ENCODE measurements at places on chromosomes 11 and 22.

DNA sequence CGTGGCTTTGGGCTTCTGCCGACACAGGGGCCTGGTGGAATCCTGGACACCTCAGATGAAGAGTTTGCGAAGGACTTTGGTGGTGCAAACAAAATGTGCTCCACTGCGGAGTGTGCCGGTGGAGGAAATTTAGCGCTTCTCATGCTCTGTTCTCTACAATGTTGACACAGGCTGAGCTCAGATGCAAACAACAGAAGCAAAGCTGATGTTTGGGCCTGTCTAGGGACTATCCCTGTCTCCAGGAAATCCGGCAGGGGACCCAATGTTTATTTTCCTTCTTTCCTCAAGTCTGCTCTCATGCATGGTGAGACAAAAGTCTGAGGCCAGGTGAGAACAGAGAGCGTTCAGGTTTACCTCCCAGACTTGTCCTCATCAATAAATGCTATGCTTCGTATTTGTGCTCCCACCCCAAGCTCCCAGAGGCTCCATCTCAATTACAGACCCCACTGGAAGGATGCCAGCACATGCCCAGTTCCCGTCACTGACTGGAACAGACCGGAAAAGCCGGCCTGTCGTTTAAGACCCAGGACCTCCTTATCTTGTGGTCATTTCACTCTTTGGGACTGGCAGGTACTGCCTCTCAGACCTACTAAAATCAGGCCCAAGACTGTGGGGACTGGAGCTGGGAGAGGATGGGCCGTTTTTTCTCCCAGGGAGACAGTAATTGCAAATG lies 105.7 kb upstream of the B3GAT1 start:
- DNase-seq = no peak

DNA sequence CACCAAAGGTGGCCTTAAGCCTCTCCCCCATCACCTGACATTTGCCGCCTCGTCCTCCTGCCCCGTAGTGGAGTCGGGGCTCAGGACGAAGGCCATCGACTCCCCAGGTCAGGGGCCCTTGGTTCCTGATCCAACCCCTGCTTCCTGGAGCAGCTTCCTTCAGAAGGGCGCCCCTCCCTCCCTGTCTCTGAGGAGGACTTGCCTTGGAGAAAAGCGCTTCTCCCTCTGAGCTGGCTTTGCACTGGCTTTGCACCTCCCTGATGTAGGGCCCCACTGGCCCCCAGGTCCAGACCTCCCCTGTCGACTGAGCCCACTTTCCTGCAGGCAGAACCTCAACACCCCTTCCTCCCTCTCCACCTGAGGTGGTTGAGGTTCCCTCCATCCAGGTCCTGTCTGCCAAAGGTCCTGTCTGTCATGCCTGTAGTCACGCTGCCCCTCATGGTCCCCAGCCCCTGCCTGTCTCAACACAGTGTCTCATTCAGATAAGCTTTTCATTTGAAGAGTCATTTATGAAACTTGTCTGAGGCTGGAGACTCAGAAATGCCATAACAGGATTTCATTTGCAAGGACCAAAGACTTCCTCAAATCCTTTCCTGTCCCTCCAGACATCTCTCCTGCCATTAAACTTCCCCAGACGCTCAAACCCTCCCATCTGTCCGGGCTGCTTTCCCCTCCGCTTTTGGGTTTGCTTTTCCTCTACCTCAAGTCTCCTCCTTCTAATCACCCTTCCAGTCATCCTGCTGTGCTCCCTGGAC lies 78.4 kb downstream of the MYO7A start:
- no peak for DNase-seq

- DNase-seq = no peak
These were observed 810.0 kb downstream of the TBC1D22A start for GRCh38 chr22:47572443-47572842.

DNA sequence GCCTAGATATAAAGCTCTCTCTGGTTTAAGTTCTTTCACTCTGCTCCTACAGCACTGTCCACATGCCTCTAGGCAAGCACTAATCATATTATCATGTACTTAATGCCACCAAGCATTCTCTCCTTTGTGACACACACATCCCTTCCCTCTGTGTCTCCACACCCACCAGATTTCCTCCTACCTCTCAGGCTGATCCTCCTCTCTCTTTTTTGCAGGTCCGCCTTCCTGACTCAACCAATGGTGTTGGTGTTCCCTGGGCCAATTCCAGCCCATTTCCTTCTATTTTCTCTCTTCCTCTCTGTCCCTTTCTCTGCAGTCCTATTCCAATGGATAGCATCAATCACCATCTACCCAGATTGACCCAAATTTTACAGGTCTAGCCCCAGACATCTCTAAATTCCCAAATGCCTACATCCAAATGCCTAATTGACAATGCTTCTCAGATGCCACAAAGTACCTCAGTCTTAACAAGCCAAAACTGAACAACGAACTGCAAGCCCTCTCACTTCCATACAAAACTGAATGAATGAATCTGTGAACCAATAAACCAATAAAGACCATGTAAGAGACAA lies 504 bp upstream of the ZNF215 start:
- peak; percentile 18 for DNase-seq

DNA sequence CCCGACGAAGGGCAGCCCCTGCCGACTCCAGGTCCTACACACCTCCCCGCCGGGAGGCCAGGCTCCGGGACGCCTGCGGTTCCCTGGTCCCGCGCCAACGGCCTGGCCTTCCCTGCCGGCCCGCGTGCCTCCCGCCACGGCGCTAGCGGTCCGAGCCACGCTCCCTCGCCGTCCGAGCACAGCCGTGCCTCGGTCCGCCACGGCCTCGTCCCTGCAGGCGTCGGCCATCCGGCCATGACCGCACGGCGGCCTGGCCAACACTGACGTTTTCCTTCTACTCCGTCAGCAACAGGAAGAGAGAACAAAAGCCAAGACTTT lies 532 bp downstream of the EIF4G2 start:
- DNase-seq = no peak

DNA sequence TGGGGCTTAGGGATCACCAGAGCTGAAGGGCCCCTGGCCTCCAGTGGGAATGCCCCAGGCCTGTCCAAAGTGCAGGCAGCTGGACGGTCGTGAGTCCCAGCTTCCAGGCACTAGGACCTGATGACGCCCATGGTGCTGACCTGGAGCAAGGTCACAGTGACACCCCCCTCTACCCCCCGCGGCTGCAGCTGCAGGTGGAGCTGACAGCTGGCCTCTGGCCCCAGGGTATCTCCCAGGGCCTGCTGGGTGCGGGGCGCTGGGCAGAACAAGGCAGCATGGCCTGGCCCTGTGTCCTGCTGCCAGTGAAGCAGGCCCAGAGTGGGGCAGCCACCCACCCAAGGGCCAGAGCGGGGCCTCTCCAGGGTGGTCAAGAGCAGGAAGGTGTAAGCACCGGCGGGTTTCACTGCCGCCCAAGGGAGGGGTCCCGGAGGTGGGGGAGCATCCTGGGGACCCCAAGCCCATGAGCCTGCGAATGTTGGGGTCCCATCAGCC lies 553 bp upstream of the TCIRG1 start:
- no peak for DNase-seq

GRCh38 chr11:119167933-119168332 lies 592 bp upstream of the NLRX1 start:
- no peak for DNase-seq

Measured in NCI-H524 (cell line).